Hematopoietic multipotent progenitor cell treated with erythropoietin and hydrocortisone succinate and interleukin-3 and kit ligand, for 6 days (in vitro differentiated cells): ENCODE measurements at places on chromosomes 7 and 10.

GRCh38 chr10:14571866-14572507, 202.7 kb downstream of the FAM107B start:
- DNase-seq: no peak

GRCh38 chr7:134446446-134446845, 12.5 kb downstream of the AKR1B1 start:
- DNase-seq: no peak

- no peak for DNase-seq
Observed at GRCh38 chr7:77349141-77349540, 67.0 kb downstream of the GSAP start.

GRCh38 chr10:88309365-88309764, 273.8 kb downstream of the RNLS start:
- DNase-seq: no peak

DNA sequence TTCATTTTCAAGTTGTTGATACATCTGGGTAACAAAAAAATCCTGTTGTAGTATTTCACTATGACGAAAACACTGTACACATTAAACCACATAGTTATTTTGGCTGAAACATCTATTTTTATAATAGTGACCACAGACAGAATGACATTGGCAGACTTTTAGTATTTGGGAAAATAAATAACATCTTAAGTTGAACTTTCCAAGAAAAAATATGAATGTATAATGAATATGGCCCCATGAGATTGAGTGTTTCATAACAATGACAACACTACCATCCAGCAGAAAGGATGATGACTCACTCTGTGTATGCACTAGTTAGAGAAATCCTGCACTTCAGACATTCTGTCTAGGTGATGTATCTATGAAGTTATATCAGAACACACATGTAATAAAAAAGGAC, 118.1 kb downstream of the SEMA3D start:
- DNase-seq: no peak

GRCh38 chr7:35694161-35694783, 663 bp downstream of the HERPUD2 start:
- peak; percentile 37 for DNase-seq

DNA sequence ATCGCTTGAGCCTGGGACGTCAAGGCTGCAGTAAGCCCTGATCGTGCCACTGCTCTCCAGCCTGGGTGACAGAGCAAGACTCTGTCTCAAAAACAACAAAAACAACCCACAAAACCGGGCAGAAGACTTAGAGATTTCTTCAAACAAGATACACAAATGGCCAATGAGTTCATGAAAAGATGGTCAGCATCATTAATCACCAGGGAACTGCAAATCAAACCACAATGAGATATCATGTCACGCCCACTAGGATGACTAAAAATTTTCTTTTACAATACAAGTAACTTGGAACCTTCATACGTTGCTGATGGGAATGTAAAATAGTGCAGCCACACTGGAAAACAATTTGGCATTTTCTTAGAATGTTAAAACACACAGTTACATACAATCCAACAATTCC, 77.3 kb upstream of the GRID1 start:
- no peak for DNase-seq

DNA sequence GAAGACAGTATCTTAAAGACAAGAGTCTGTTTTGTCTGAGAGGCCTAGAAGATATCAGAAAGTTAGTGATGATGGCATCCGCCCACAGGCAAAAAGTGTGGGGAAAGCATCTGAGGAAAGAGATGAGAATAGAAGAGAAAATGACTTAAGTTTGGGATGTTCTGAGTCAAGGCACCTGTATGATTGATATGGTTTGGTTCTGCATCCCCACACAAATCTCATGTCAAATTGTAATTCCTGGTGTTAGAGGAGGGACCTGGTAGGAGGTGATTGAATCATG, 568.2 kb upstream of the MGMT start:
- DNase-seq: no peak

GRCh38 chr10:7480742-7481367, 70.0 kb upstream of the SFMBT2 start:
- DNase-seq: no peak

- no peak for DNase-seq
Observed at GRCh38 chr10:21510241-21511094, 15.0 kb downstream of the SKIDA1 start.
